ENCODE measurements at places on chromosomes 11 and 22.

DNA sequence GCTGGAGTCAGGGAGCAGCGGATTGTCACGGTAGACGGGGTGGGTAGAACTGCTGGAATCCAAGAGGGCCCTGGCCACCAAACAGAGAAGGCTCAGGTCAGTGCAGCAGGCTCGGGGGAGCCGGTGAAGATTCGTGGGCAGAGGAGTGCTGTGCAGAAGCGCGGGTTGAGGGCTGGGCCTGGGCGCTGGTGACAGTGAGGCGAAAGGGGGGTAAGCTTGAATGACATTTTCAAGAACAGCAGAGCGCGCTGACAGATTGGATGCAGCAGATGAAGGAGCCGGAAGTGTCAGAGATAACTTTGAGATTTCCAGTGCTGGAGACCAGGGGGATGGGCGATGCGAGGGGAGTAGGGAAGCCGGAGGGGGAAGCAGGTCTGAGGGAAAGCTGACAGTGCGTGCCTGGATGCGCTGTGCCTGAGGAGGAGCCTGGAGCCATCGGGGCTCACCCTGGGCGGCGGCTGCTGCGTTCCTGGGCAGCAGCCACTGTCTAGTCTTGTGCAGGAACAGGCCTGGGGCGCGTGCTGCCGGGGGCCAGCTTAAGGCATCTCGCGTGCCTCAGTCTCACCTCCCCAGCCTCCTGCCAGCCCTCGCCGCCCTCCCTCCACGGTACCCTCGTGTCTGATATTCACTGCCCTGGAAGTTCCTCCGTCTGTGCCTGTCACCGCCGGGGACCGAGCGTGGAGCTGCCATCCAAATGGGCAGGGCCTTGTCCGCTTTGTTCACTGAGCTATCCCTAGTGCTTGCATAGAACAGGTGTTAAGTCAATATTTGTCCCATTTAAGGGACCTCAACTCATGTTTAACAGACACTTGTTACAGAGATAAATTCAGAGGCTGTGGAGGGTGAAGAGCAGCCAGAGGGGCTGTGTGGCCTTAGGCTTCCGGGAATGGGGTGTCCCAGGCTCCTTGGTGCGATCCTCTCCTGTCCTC lies 5.2 kb downstream of the GRIK4 start:
- no peaks in the 10 kb centered on the region for H3K4me1 ChIP-seq
- no peak overlapping the region for H3K4me3 ChIP-seq
- H3K27ac ChIP-seq: no peak overlapping the region
- H3K36me3 ChIP-seq: no peaks in the 10 kb centered on the region
- no peaks in the 10 kb centered on the region for H3K27me3 ChIP-seq
- no peak for DNase-seq

GRCh38 chr11:10072142-10072541 lies 221.9 kb downstream of the SBF2 start:
- DNase-seq: no peak
- H3K36me3 ChIP-seq: no peaks in the 10 kb centered on the region
- H3K4me1 ChIP-seq: no peaks in the 10 kb centered on the region
- H3K27me3 ChIP-seq: no peaks in the 10 kb centered on the region
- H3K4me3 ChIP-seq: no peak overlapping the region

DNA sequence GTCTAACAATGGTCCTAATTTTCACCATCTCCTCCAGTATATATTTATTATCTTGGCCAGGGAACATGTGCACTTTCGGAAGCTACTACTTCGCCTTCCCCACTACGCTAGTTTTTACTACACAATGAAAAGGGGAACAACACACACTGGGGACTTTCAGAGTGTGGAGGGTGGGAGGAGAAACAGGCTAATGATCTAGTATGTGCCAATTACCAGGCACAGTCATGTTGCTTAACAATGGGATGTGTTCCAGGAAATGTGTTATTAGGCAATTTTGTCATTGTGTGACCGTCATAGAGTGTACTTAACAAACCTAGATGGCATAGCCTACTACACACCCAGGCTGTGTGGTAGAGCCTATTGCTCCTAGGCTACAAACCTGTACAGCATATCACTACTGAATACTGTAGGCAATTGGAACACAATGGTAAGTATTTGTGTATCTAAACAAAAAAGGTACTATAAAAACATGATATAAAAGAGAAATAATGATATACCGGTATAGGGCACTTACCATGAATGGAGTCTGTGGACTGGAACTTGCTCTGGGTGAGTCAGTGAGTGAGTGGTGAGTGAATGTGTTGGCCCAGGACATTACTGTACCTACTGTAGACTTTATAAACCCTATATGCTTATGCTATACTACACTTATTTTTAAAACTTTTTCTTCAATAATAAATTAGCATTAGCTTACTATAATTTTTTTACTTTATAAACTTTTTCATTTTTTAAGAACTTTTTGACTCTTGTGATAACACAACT lies 20.1 kb upstream of the CUL5 start:
- H3K4me1 ChIP-seq: peaks cover 15% of the 10 kb centered on the region
- H3K36me3 ChIP-seq: no peaks in the 10 kb centered on the region
- H3K27me3 ChIP-seq: no peaks in the 10 kb centered on the region
- H3K4me3 ChIP-seq: no peak overlapping the region

- H3K27me3 ChIP-seq: no peaks in the 10 kb centered on the region
- no peak overlapping the region for H3K4me3 ChIP-seq
- no peaks in the 10 kb centered on the region for H3K36me3 ChIP-seq
- no peak for DNase-seq
- no peak overlapping the region for H3K27ac ChIP-seq
These were observed 44.0 kb downstream of the IGF2 start for GRCh38 chr11:2095198-2095520.

GRCh38 chr11:96075532-96075959 lies 151.6 kb upstream of the MTMR2 start:
- no peaks in the 10 kb centered on the region for H3K27me3 ChIP-seq
- H3K4me1 ChIP-seq: no peaks in the 10 kb centered on the region
- H3K4me3 ChIP-seq: no peak overlapping the region
- H3K27ac ChIP-seq: no peak overlapping the region

- no peaks in the 10 kb centered on the region for H3K36me3 ChIP-seq
- H3K4me1 ChIP-seq: no peaks in the 10 kb centered on the region
- no peak overlapping the region for H3K4me3 ChIP-seq
- H3K27me3 ChIP-seq: no peaks in the 10 kb centered on the region
- H3K27ac ChIP-seq: no peak overlapping the region
These were observed 77.3 kb downstream of the PIWIL3 start for GRCh38 chr22:24697172-24697571.

- no peaks in the 10 kb centered on the region for H3K36me3 ChIP-seq
- no peaks in the 10 kb centered on the region for H3K4me1 ChIP-seq
- no peak for DNase-seq
- peak overlapping the region; percentile 76 for H3K27ac ChIP-seq
- H3K27me3 ChIP-seq: no peaks in the 10 kb centered on the region
These were observed 20.4 kb downstream of the SERPINH1 start for GRCh38 chr11:75582506-75582894.

DNA sequence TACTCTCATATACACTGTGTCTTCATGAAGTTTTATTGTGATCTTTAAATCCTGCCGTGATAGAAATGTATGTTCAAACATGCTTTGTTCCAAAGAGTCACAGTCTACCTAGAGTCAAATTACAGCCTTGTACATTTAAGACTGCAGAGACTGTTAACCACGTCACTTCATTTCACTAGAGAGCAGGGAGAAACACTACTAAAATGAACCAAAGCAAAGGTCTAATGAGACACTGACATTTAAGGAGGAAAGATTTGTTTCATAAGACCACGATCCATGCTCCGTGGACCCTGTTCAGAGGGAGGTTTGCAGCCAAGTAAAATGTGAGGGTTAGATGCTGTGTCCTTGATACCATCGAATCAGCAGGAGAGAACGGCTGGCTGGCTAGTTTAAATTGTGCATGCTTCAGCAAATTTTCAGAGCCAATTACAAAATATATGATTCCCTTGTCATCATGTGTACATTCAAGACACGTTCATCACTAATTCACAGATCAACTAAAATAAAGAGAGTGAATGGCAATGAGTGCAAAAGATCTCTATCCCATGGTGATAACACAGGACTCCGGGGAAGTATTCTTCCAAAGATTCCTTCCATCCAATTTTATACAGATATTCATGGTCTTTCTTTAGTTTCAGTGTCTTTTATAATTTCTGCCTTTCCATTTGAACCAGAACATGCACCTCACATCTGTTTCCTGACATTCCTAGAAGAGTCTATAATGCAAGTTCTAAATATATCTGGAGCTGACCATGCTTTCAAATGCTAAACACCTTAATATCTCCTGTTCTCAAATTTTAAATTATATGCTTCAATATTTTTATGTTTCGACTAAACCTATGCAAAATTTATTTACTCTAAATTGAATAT lies 960.9 kb upstream of the FAT3 start:
- no peaks in the 10 kb centered on the region for H3K4me1 ChIP-seq
- H3K4me3 ChIP-seq: no peak overlapping the region
- no peaks in the 10 kb centered on the region for H3K27me3 ChIP-seq
- no peak overlapping the region for H3K27ac ChIP-seq

- H3K4me1 ChIP-seq: no peaks in the 10 kb centered on the region
- no peaks in the 10 kb centered on the region for H3K27me3 ChIP-seq
- no peak overlapping the region for H3K27ac ChIP-seq
- no peak overlapping the region for H3K4me3 ChIP-seq
These were observed 296.4 kb downstream of the ETS1 start for GRCh38 chr11:128291007-128291406.

DNA sequence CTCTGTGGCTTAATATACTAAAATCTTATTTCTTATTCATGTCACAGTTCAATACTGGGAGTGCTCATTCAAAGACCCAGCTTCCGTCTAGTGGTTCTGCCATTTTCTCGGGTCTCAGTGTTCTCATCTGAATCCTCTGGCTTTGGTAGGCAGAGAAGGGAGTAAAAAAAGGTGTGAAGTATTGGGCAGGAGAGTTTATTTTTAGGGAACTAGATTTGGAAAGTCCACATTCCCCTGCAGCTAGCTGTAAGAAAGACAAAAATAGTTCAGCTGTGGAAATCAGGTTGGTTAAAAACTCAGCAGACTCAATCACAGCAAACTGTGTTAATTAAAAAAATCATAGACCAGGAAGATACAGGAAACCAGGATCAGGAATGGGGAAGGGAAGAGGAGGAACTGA lies 4.1 kb upstream of the LYVE1 start:
- H3K4me1 ChIP-seq: no peaks in the 10 kb centered on the region
- no peak for DNase-seq
- no peak overlapping the region for H3K27ac ChIP-seq
- no peaks in the 10 kb centered on the region for H3K27me3 ChIP-seq
- H3K36me3 ChIP-seq: no peaks in the 10 kb centered on the region
- H3K4me3 ChIP-seq: no peak overlapping the region

- no peak for DNase-seq
- H3K4me1 ChIP-seq: no peaks in the 10 kb centered on the region
- no peaks in the 10 kb centered on the region for H3K36me3 ChIP-seq
- H3K27me3 ChIP-seq: no peaks in the 10 kb centered on the region
- no peak overlapping the region for H3K27ac ChIP-seq
These were observed 22.9 kb downstream of the RPUSD4 start for GRCh38 chr11:126188332-126189108.

GRCh38 chr11:107857550-107858216 lies 904 bp downstream of the SLC35F2 start:
- no peaks in the 10 kb centered on the region for H3K36me3 ChIP-seq
- H3K27ac ChIP-seq: no peak overlapping the region
- H3K4me1 ChIP-seq: no peaks in the 10 kb centered on the region
- H3K27me3 ChIP-seq: no peaks in the 10 kb centered on the region
- H3K4me3 ChIP-seq: peak overlapping the region; percentile 47

DNA sequence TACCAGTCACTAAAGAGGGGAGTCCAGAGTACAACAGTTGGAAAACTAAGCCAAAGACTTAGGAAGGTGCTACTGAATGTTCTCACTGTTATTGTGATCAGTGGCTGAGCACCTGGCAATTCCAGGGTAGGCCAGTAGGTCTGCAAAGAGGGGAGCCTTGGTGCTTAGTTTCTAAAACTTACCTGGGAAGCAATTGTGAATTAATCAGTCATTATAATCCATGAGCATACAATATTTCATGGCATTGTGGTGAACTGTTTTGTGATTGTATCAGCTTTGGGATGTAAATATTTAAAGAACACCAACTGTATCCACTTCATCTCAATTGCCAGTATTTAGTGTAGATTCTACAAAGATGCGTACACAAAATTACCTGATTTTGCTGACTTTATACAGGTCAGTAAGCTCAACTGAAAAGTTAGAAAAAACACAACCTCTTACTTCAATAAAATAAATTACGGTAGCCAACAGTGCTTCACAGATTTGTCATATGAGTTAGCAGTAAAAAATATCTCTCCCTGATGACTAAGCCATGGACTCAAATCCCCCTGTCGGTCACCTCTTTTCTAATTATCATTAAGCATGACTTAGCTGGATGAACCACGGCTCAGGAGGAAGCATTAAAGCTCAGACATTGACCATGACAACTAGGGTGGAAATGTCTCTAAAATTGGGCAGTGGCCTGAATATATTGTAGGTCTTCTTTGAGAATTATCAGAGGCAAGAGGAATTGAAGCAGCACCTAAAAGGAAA lies 30.8 kb upstream of the SORL1 start:
- no peak overlapping the region for H3K27ac ChIP-seq
- no peaks in the 10 kb centered on the region for H3K4me1 ChIP-seq
- no peak for DNase-seq
- H3K27me3 ChIP-seq: no peaks in the 10 kb centered on the region
- H3K36me3 ChIP-seq: no peaks in the 10 kb centered on the region

GRCh38 chr11:65208785-65209710 lies 27.3 kb downstream of the CAPN1 start:
- H3K4me3 ChIP-seq: no peak overlapping the region
- DNase-seq: no peak
- peaks cover 18% of the 10 kb centered on the region for H3K4me1 ChIP-seq
- H3K27me3 ChIP-seq: no peaks in the 10 kb centered on the region

DNA sequence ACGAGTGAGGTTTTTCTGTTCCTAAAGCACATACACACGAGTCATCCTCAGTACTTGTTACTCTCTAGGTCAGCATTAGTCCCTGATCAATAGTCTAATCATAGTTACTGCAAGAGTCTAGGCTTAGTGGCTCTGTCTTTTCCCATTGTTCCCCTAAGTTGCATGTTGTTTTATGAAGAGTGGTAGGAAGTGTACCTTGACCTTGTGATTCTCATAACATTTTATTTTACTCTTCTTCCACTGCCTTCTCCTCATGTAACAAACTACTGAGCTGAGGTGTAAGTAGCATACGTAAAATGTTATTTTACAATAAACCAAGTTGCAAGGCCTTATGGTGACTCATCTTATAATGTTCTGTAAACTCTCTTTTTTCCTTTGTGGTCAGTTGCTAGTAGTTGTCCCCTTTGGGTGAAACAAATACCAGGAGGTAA lies 15.0 kb downstream of the METTL15 start:
- H3K4me3 ChIP-seq: no peak overlapping the region
- no peaks in the 10 kb centered on the region for H3K27me3 ChIP-seq
- DNase-seq: no peak
- H3K4me1 ChIP-seq: no peaks in the 10 kb centered on the region
- no peak overlapping the region for H3K27ac ChIP-seq
- H3K36me3 ChIP-seq: no peaks in the 10 kb centered on the region

DNA sequence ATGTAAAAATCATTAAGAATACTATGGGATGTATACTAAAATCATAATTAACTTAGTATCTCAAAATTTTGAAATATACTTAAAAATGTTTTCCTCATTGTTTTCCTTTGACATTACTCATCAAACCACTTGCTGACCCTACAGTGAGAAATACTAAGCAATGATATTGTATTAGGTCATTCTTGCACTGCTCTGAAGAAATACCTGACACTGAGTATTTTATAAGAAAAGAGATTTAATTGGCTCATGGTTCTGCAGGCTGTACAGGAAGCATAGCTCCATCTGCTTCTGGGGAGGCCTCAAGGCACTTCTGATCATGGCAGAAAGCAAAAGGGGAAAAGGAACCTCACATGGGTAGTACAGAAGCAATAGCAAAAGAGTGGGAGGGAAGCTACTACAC lies 950.9 kb upstream of the CHORDC1 start:
- H3K27me3 ChIP-seq: no peaks in the 10 kb centered on the region
- no peak overlapping the region for H3K27ac ChIP-seq
- DNase-seq: no peak
- no peak overlapping the region for H3K4me3 ChIP-seq
- no peaks in the 10 kb centered on the region for H3K36me3 ChIP-seq
- no peaks in the 10 kb centered on the region for H3K4me1 ChIP-seq

Data from right lobe of liver (tissue), 6 donors.